Spleen (tissue), 13 donors: ENCODE measurements at places on chromosomes 4 and X. TPM values are rescaled to one million over a fixed set of nuclear protein-coding genes. Genes with fewer than 3 reads are reported as not detected.

DNA sequence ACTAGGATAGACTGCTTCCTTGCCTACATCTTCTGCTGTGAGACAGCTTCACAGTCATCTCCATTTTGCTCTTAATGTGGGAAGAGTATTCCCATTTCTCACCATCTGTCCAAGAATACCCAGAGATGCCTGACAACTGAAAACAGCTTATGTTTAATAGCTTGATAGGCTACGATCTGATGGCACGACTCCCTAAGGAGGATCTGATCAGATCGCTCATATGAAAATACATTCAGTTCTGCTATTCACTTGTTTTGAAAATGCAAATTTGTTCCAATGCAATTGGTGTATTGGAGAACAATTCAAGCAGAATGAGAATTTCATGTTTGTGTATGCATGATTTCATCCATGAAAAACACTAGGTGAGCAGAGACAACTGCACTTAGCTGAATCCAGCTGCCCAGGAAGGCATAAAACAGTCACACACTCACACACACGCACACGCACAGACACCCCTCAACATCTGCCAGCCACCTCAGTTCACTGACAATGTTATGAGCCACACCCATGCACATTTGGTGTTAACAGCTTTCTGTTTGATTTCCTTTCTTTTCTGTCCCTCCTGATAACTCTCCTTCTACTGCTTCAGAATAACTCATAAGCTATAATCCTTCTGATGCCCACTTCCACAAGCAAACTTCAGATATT, 29.6 kb downstream of the TRIML1 start:
- no peak for DNase-seq
- no peak overlapping the region for H3K27ac ChIP-seq
- H3K36me3 ChIP-seq: no peaks in the 10 kb centered on the region

Gene MAGEA6
- total RNA-seq: not detected

DNA sequence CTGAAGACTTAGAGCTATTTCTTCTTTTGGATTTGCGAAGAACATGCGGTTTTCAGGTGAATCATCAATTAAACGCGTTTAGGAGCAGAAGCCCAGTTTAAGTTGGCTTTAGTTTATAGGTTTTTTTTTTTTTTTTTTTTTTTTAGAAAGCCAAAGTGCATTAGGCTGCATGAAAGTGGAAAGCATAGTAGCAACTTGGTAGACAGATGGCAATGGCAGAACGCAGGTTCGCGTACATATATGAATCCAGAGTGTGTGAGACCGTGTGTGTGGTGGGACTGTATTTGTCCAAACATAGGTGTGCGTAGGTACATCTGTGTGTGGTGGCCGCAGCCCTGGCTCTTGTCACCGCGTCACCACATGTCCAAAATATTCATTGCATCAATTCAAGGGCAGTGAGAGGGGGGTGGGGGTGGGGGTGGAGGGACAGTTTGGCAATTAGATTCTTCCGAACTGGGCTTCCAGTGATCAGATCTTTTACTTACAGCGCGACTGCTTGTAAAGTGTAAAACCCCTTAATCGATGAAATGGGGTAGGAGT, 901 bp downstream of the JADE1 start:
- H3K4me1 ChIP-seq: peaks cover 27% of the 10 kb centered on the region
- peak; percentile 82 for DNase-seq
- no peaks in the 10 kb centered on the region for H3K36me3 ChIP-seq

GRCh38 chr4:154936873-154937272, 155.8 kb downstream of the RBM46 start:
- H3K4me3 ChIP-seq: no peak overlapping the region
- no peak overlapping the region for H3K27ac ChIP-seq
- DNase-seq: no peak
- H3K4me1 ChIP-seq: no peaks in the 10 kb centered on the region
- H3K27me3 ChIP-seq: no peaks in the 10 kb centered on the region

DNA sequence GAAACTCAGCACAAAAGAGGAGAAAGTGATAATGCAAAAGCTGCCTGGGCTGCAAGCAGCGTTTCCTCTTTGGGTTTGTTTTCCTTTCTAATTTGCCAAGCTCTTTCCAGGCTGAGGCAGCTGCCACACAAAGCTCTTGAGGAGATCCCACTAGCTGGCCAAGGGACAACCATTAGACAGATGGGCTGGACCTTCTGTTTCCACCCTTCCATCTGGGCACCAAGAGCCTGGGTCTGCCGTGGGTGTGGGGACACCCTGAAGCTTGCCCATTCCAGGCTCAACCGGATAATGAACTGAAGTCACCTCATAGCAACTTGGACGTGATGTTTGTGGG, 194.6 kb upstream of the C1QTNF7 start:
- no peak overlapping the region for H3K4me3 ChIP-seq
- DNase-seq: no peak
- H3K27ac ChIP-seq: peak overlapping the region; percentile 11
- H3K27me3 ChIP-seq: no peaks in the 10 kb centered on the region
- no peaks in the 10 kb centered on the region for H3K36me3 ChIP-seq

DNA sequence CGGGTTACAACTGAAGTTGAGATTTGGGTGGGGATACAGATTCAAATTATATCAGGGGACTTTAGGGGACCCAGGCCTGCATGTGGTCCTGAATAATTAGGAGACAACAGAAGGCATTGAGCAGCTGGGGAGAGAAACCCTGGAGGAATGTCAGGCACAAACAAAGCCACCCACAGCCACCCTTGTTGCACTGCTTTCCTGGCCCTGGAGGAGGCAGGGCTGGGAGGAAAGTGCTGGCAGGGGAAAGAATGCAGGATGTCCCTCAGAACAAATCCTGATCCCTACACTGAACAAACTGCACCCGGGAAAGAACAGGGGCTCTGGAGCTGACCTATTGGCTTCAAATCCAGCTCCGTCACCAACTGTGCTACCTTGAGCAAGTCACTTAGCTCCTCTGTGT, 214.1 kb upstream of the ATP6AP2 start:
- H3K27me3 ChIP-seq: no peaks in the 10 kb centered on the region
- no peak for DNase-seq
- no peaks in the 10 kb centered on the region for H3K36me3 ChIP-seq
- H3K27ac ChIP-seq: no peak overlapping the region

GRCh38 chr4:103018391-103019307, 856 bp downstream of the SLC9B1 start:
- H3K4me1 ChIP-seq: peaks cover 24% of the 10 kb centered on the region
- H3K4me3 ChIP-seq: peak overlapping the region; percentile 46
- peak overlapping the region; percentile 85 for H3K27ac ChIP-seq
- H3K27me3 ChIP-seq: no peaks in the 10 kb centered on the region

GRCh38 chr4:8438743-8439142, 1.8 kb downstream of the ACOX3 start:
- no peak overlapping the region for H3K27ac ChIP-seq
- no peaks in the 10 kb centered on the region for H3K36me3 ChIP-seq
- H3K4me1 ChIP-seq: peaks cover 82% of the 10 kb centered on the region
- H3K27me3 ChIP-seq: no peaks in the 10 kb centered on the region
- no peak for DNase-seq

DNA sequence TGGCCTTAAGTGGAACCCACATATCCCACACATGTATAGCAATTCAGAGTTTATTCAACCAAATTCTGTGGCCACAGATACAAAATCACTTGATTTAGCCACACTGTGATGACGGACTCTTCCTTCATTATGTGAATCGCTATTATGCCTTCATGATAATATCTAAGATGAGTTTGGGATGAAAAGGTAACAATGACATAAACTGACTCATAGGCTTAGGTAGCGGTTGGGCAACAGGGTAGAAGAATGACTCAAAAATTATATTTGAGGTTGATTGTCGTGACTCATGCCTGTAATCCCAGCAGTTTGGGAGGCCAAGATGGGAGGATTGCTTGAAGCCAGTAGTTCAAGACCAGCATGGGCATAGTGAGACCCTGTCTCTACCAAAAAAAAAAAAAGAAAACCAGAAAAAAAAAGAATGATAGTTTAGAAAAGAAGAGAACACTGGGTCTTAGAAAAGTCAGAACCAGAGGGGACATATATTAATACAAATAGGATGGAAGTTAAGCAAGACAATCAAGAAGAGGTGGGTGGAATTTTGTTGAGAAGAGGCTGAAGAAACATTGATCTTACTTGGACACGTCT, 70.4 kb upstream of the USP9X start:
- no peak for DNase-seq
- no peak overlapping the region for H3K4me3 ChIP-seq
- no peak overlapping the region for H3K27ac ChIP-seq
- H3K27me3 ChIP-seq: no peaks in the 10 kb centered on the region
- no peaks in the 10 kb centered on the region for H3K36me3 ChIP-seq

DNA sequence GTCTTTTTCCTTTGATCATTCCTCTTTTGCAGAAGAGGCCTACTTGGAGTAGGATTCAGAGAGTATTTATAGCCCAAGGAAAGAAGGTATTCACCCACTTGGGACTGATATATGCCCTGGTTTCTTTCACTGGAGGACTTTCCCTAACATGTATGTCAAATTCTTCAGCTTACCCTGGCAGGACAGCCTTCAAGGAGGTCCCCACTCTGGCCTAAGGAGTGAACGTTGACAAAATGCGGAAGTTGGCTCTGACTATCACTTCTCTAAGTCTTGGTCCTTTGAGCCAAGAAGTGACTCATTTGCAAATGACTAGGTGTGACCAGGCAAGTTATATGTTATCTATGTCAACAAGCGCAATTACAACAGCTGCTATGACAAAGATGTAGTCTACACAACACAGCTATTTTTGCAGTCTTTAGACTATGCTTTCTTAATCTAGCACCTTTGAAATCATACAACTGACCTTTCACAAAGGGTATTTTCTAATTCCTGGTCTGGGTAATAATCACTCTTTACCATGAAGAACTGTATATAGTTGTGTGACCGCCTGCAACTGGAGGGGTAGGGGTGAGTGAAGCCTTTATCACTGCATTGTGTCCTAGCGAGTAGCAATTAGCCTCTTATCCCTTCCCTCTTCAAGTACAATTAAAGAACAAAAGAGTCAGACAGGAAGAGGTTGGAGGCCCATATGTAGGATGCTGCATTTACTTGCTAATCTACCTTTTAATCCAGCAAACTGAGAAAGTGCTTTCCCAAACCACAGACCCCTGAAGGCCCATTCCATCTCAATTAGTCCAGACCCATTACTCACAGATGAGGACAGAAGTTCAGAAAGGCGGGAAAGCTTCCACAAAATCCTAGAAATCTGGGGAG, 50.1 kb downstream of the RASGEF1B start:
- no peaks in the 10 kb centered on the region for H3K36me3 ChIP-seq
- DNase-seq: no peak
- no peaks in the 10 kb centered on the region for H3K27me3 ChIP-seq
- no peak overlapping the region for H3K4me3 ChIP-seq
- H3K27ac ChIP-seq: no peak overlapping the region
- H3K4me1 ChIP-seq: peaks cover 5% of the 10 kb centered on the region

GRCh38 chr4:93092765-93093164, 735.8 kb upstream of the ATOH1 start:
- H3K27ac ChIP-seq: no peak overlapping the region
- DNase-seq: no peak
- H3K4me3 ChIP-seq: no peak overlapping the region
- H3K4me1 ChIP-seq: no peaks in the 10 kb centered on the region
- H3K36me3 ChIP-seq: no peaks in the 10 kb centered on the region

Gene TRO
- 5.8 TPM for total RNA-seq

GRCh38 chr4:31020363-31020762, 300.2 kb downstream of the PCDH7 start:
- H3K36me3 ChIP-seq: no peaks in the 10 kb centered on the region
- H3K4me3 ChIP-seq: no peak overlapping the region
- H3K27ac ChIP-seq: no peak overlapping the region
- H3K4me1 ChIP-seq: no peaks in the 10 kb centered on the region
- no peak for DNase-seq

- H3K27me3 ChIP-seq: no peaks in the 10 kb centered on the region
- H3K36me3 ChIP-seq: no peaks in the 10 kb centered on the region
- H3K4me3 ChIP-seq: peak overlapping the region; percentile 60
- DNase-seq: peak; percentile 91
These were observed 552 bp downstream of the NKRF start for GRCh38 chrX:119605464-119606279.

Gene GLRB
- not detected for total RNA-seq

GRCh38 chrX:42778096-42778495, at the start of gene PPP1R2C:
Gene PPP1R2C (minus strand): TSS chrX:42778163. CDS start chrX:42778079, 84 bp downstream.
- H3K36me3 ChIP-seq: no peaks in the 10 kb centered on the region
- no peak within 1 kb of the TSS for H3K4me3 ChIP-seq
- no peak within 1 kb of the TSS for H3K27ac ChIP-seq
- H3K4me1 ChIP-seq: no peaks in the 10 kb centered on the region
- no peaks in the 10 kb centered on the region for H3K27me3 ChIP-seq

- H3K36me3 ChIP-seq: peaks cover 27% of the 10 kb centered on the region
- H3K27ac ChIP-seq: no peak overlapping the region
- no peak overlapping the region for H3K4me3 ChIP-seq
These were observed 222.6 kb downstream of the ENOX2 start for GRCh38 chrX:130680164-130681035.

- no peaks in the 10 kb centered on the region for H3K36me3 ChIP-seq
- no peak overlapping the region for H3K4me3 ChIP-seq
- no peaks in the 10 kb centered on the region for H3K4me1 ChIP-seq
- no peak for DNase-seq
- no peaks in the 10 kb centered on the region for H3K27me3 ChIP-seq
These were observed 39.0 kb upstream of the RASL11B start for GRCh38 chr4:52822972-52823701.

DNA sequence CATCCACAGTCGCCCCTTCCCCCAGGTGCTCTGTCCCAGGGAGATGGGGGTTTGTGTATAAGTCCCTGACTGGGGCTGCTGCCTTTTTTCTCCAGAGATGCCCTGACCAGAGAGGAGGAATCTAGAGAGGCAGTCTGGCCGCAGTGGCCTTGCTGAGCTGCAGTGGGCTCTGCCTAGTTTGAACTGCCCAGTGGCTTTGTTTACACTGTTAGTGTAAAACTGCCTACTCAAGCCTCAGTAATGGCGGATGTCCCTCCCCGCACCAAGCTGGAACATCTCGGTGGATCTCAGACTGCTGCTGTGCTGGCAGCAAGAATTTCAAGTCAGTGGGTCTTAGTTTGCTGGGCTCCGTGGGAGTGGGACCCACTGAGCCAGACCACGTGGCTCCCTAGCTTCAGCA, 102.6 kb upstream of the GIMD1 start:
- no peak for DNase-seq
- no peak overlapping the region for H3K4me3 ChIP-seq
- H3K27ac ChIP-seq: no peak overlapping the region
- no peaks in the 10 kb centered on the region for H3K27me3 ChIP-seq

DNA sequence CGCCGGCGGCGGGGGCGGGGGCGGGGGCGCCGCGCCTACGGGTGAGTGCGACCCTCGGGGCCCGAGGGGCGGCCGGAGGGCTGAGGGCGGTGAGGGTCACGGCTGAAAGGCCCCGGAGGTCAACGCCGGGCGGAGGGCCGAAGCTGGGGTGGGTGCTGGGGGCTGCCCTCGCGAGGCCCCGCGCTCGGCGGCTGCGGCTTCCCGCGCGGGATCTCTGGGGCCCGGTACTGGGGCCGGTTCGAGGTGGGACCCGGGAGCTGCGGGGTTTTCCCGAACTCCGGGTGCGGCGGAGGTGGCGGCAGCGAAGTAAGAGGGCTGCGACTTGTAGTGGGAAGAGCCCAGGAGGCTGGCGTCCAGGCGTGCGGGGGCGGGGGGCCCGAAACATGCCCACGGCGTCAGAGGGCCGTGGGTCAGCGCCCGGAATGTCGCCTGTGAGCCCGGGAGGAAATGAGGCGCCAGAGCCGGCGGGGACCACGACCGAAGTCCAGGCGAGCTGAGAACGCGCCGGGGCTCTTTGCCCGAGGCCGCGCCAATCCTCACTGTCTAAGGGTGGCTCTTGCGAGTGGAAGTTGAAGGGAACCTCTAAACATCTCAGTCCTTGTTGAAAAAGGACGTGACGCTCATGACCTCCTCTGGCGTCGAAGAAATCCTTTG, 407 bp downstream of the IL13RA1 start:
- H3K36me3 ChIP-seq: no peaks in the 10 kb centered on the region
- DNase-seq: peak; percentile 83
- H3K27me3 ChIP-seq: no peaks in the 10 kb centered on the region
- H3K27ac ChIP-seq: peak overlapping the region; percentile 87
- H3K4me1 ChIP-seq: peaks cover 6% of the 10 kb centered on the region
